ENCODE measurements at places on chromosomes 1 and 21.

DNA sequence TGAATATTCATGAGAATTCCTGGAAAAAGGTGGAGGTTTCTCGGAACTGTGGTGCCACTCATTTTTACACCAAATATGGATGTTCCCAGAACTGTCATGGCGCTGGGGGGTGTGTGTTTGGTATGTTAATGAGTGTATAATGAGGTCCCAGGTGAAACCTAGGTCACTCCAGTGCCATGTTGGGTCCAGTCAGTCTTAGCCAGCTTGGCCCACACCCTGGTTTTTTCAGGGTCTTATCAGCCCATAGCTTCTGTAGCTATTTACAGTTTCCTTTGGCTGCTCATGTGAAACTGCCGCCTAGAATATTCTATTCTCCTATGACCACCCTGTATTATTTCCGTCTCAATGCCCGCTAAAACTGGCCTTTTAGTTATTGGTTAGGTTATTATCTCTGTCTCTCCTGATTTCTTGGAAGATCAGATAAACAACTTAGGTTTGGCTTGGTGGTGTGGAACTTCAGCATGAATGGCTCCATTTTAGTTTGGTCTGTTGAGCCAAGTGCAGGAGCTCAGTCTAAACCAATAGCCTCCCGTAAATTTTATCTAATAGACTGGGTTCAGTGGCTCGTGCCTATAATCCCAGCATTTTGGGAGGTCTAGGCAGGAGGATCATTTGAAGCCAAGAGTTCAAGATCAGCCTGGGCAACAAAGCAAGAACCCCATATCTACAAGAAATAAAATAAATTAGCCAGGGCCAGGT is 42.1 kb upstream of the EDARADD start:
- no peak for DNase-seq

DNA sequence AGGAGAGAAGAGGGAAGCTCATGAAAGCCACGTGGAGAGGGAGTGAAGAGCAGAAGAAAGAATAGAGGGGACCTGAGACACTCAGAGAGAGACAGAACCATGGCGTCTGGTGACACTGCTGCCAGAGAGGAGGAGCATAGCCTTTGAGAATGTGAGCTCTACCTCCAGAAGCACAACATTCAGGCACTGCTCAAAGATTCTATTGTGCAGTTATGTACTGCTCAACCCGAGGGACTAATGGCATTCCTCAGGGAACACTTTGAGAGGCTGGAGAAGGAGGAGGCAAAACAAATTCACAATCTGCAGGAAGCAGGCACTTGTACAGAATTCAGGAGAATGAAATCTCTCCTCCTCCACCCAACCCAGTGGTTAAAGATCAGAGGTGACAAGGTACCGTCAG is 45.1 kb downstream of the BTBD8 start:
- no peak for DNase-seq

- DNase-seq = no peak
Observed at GRCh38 chr1:157472056-157472701, 80.1 kb downstream of the FCRL5 start.

DNA sequence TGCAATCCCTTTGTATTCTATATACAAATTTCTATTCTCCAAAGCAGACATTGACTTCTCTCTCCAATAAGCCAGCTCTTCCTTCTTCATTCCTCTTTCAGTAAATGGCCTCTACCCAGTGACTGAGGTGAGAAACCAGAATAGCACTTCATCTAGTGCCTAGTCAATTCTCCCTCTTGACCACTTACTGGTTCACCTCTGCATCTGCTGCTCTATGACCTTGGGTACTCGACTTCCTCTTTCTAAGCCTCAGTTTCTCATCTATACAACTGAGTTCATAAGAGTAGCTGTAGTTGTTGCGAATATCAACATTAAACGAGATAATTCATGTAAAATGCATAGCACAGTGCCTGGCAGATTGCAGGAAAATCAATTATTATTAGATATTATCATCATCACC is 12.4 kb downstream of the LYST start:
- no peak for DNase-seq

DNA sequence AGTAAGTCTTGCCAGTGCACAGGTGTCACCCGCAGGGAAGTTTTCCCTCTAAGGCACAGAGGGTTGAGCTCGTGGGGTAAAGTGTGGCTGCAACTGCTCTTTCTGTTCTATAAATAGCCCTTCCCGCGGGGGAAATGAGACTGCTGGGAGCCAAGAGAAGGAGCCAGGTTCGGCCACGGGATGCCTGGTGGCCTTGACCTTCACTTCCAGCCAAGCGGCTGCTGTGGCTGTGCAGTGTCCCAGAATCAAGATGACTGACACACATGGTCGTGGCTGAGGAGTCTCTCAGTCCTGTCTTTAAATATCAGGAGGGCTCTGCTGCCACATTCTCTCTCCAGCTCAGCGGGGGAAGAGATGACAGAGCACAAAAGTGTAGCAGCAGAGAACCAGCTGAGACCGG is 154.1 kb upstream of the VAMP3 start:
- DNase-seq = no peak

- no peak for DNase-seq
Observed at GRCh38 chr1:43207229-43207853, 35.2 kb downstream of the CFAP57 start.

DNA sequence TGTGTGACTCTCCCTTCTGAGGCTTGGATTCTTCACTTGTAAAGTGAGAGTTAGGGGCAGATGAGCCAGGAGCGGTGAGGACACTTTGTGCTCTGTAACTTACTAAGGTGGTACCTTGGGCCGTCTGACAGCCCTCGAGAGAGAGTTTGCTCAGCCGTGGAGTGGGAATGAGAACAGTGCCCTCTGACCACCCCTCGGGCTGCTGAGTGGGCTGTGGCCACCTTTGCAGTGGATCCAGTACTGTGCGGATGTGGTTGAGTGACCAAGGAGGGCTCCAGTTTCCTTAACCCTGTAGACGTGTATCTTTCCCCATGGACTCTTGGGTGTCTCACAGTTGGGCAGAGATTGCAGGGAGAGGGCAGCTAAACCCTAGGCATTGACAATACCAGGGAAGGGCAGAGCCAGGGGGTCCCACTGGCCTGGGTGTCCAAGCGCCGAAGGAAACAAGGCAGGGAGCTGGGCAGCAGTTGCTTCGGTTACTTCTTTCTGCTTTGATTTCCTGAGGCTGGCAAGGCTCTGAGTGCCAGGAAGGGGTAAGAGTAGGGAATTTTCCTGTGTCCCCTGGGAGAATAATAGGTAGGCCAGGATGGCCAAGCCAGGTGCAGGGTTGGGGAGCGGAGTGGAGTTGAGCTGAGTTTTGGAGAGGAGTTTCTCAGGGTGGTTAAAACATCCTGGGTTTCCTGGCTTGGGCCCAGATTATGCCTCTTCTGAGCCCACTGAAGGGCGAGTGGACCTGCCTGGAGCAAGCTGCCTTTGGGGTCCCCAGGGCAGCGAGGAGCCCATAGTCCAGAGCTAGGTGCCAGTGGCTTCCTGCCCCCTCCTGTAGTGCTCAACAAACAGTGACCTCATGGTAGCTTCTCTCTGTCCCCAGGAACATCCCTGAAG is 27.6 kb downstream of the HMGCS2 start:
- DNase-seq = no peak

GRCh38 chr1:178241837-178242236 is 147.9 kb downstream of the RASAL2 start:
- DNase-seq = no peak

- DNase-seq = no peak
Observed at GRCh38 chr1:202940561-202940960, 13.5 kb upstream of the KLHL12 start.

DNA sequence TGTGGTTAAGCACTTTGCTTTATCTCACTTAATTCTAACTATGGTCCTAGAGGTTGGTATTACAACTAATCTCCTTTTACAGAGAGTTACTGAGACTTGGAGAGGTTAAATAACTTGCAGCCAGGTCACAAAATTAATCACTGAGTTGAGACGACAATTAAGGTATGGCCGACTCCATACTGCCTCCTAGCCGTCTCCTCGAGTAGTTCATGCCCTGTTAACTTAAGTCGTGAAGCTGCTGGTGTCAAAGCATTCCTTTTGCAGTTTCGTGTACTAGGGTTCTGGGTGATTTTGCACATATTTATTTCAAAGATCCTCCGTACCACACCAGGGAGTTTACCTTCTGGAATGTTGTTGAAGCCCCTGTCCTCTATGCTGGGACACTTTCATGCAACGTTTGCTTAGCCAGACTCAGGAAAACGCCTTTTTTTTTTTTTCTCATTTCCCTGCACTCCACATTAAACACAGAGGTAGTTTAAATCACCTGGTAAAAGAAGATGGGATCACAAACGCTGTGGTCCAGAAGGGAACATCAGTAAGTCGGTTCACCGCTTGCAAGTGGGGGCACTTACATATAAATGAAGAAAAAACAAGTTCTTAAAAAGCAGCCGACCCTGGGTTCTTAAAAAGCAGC is 570 bp upstream of the NEK7 start:
- DNase-seq = peak; percentile 71

GRCh38 chr1:37471345-37472231 is 2.8 kb upstream of the ZC3H12A start:
- DNase-seq = no peak

GRCh38 chr1:66549017-66549416 is 15.1 kb downstream of the SGIP1 start:
- no peak for DNase-seq

GRCh38 chr1:59015708-59016107 is 231.9 kb upstream of the JUN start:
- no peak for DNase-seq

DNA sequence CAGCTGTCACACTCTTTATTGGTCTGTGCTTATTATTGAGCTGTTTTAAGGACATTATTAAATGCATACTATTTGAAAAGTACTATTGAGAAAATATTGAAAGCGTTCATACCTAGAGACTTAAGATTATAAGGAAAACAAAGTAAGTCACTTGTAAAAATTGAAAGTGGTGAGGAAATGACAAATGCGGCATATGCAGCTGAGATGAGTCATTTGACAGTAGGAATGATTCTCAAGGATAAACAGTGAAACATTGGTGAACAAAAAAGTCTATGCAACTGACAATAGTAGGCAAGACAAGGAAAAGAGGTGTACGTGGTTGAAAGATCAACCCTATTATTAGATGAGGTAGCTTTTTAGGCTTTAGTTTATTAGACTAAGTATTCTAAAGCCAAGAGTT is 82.6 kb upstream of the MAP10 start:
- DNase-seq = no peak

DNA sequence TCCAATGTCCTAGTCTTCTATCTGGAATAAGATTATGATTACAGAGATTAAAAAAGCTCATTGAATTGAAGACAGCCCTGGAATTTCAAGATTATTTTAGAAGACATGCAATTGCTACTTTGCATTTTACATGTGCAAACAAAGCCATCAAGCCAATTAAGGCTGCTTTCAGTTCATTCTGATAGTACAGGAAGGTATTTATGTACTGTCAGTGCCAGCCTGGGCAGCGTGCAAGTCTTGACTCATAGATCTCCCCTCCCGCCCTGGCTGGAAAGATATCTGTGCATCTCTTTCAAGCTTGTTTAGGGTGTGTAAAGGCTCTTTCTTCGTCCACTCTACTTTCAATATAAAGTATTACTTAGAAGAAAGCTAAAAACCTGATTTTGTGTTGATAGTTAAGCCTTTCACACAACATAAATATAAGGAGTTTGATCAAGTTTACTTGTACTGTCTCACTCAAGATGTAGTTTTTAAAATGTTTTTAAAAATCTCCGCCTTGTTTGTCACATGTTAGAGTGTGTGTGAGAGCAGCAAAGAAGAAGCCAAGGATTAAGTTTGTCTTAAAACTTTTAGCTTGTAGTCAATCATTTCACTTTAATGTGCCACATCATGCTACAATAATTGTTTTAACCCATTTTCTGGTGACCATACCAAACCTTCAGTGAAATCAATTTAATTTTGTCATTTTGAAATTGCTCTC is 13.6 kb upstream of the LYPLAL1 start:
- no peak for DNase-seq

DNA sequence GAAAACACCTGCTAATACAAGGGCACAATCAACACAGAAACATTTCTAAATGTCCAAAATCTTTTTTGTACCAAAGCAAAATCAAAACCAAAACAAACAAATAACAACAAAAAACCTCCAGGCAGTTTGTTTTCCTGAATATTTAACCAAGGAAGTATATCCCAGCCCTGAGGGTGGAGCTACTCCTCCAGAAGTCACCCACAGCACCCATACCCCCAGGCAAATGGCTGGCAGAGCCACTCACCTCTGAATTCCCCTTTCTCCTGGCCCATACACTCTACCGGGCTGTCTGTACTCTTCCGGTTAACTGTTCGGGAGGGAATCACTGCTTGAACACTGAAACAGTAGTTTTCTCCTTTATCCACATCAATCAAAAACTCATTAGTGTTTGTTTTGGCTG is 9.5 kb downstream of the F3 start:
- DNase-seq = no peak

DNA sequence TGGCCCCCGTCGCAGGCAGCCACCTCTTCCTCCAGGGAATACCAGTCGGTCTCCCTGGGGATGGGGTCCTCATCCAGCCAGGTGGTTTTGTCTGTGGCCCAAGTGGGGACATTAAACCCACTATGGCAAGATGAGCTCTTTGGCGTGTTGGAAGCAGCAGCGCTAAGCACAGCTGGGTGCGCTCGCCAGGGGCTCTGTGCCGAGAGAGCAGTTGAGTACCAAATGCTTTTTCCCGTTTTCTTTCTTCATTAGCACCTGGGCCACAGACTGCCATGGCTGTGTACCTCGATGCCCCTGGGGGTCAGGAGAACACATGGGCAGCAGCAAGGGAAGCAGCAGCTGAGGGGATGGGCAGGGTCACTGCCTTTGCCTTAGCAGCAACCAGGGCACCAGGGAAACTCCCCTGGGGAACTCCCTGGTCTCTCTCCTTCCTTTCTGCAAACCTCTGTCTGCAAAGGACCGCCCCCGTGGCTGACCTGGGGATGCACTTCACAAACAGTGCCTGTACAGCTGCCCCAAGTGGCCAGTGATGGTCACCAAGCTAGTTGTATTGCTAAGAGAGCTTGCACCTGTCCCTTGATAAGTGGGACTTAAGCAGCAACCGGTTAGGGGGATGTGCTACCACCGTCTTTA is 31.1 kb downstream of the EDARADD start:
- no peak for DNase-seq

DNA sequence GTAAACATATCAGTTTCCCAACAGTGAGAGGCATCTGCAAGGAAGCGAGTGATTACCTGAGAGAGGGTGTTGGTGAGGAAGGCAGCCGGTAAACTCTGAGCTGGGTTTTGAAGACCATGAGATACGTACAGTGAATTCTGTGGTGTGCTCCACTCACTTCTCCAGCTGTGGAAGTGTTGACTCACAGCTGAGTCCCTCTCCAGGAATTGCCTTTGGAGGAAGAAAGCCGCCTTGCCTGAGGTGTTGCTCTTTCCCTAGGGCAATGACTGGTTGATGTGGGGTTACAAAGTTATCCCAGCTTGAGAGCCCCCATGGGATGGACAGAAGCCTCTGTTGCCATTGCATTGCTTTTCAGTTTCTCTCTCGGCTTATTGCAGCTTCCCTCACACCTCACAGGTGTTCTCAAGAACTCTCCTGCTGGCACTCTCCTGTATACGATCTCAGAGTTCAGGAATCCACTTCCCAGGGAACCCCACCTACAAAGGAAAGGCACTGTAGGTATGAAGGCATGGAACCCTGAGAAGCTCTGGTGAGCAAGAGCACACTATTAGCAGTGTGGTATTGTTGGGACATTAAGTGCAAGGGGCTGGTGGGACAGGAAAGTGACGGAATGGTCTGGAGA is 10.8 kb downstream of the NHLH1 start:
- DNase-seq = no peak
